ENCODE measurements at places on chromosomes 5 and 9. TPM values are rescaled to one million over a fixed set of nuclear protein-coding genes. Genes with fewer than 3 reads are reported as not detected.
A peak's percentile ranks its signal among the peaks of the same experiment; 100 is the strongest.

- no peak for DNase-seq
These were observed 9.8 kb upstream of the GNE start for GRCh38 chr9:36268007-36268427.

- DNase-seq = no peak
These were observed 134.6 kb upstream of the VLDLR start for GRCh38 chr9:2486988-2487387.

- DNase-seq = peak; percentile 38
These were observed 23.0 kb upstream of the SLC6A3 start for GRCh38 chr5:1468247-1468612.

DNA sequence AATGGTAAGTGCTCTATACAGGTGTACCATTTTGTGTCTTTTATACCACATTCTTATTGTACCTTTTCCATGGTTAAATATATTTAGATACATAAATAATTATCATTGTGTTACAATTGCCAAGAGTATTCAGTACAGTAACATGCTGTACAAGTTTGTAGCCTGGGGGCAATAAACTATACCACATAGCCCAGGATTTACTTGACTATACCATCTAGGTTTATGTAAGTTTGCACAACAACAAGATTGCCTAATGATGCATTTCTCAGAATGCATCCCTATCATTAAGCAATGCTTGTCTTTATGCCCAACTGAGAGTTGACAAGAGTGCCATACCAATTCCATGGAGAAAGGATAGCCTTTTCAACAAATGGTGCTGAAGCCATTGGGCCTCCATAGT is 136.7 kb upstream of the PJA2 start:
- DNase-seq = no peak

NAIF1 gene
- 6.2 TPM for total RNA-seq

LCN10 gene
- total RNA-seq = 3.3 TPM

DNA sequence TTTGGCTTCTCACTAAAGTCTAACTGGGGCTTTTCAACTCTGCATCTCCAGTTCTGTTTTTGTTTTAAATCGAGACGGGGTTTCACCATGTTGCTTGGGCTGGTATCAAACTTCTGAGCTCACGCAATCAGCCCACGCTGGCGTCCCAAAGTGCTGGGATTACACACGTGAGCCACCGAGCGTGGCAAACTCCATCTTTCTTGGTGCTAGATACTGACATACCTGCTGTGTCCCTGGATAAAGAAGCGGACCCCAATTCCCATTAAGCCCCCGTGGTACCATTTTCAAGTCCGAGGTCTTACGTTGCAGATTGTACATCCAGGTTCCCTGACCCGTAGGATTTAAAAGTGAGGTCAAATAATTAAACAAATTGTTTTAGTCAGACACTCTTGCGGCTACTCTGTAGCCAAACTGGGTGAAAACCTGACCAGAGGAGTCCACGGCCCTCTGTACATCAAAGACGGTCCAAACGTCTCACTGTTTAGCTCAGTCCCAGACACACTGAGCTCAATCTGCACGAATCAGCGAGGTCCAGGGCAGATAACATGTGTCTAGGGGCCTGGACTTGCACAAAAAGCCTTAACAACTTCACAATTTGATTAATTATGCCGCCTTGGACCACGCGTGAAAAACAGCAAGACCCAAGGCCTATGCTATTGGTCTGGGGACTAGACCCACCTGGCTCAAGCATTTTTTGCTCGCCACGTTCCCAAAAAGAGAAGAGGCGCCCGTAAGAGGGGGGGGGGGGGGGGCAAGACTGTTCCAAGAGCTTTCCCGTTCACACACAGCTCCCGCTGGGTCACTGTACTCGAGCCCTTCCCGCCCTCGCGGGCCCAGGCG is 727 bp upstream of the DNAJA1 start:
- DNase-seq = no peak

DNA sequence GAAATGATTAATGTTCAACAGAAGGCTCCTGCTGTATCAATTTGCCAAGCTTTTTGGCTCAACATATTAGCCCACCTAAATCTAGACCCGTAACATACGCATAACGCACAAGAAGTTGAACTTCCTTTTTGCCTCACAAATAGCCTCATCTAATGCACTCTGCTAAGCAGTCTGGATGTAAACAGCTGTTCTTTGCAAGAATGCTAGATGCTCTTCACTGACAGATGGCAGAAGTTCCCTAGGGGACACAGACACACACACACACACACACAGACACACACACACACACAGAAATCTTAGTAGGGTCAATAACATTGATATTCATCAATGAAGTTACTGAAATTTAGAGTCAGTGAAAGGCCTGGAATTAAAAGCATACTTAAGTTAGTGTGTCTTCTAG is 13.2 kb upstream of the PCA3 start:
- no peak for DNase-seq

DNA sequence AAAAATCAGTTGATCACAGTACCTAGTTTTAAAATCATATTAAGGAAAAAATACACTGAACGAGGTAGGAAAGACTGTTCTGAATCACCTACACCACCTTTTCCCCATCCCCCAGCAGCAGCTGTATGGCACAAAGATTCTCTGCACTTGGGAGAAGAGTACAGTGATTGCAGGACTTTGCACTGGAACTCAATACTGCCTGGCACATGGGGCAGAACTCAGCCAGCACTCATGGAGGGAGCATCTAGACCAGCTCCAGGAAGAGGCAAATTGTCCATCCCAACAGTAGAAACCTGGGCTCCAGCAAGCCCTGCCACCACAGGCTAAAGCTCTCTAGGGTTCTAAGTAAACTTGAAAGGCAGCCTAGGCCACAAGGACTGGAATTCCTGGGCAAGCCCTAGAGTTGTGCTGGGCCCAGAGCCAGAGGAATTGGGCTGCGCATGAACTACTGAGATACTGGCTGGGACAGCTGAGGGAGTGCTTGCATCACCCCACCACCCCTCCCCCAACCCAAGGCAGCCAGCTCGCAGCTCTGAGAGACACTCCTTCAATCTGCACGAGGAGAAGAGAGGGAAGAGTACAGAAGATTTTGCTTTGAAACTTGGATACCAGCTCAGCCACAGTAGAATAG is 654.4 kb upstream of the CDH6 start:
- DNase-seq = peak; percentile 79

- DNase-seq = no peak
These were observed 16.9 kb downstream of the SEMA4D start for GRCh38 chr9:89480825-89481537.

- no peak for DNase-seq
These were observed 78.1 kb downstream of the RICTOR start for GRCh38 chr5:38996123-38996522.

NCBP1 gene
- total RNA-seq = 18.5 TPM

- no peak for DNase-seq
These were observed 4.6 kb upstream of the UGCG start for GRCh38 chr9:111891910-111892499.

All from cardiac septum (tissue), 1 donor.